ENCODE measurements at places on chromosomes 5 and 9.
A peak's percentile ranks its signal among the peaks of the same experiment; 100 is the strongest.

DNA sequence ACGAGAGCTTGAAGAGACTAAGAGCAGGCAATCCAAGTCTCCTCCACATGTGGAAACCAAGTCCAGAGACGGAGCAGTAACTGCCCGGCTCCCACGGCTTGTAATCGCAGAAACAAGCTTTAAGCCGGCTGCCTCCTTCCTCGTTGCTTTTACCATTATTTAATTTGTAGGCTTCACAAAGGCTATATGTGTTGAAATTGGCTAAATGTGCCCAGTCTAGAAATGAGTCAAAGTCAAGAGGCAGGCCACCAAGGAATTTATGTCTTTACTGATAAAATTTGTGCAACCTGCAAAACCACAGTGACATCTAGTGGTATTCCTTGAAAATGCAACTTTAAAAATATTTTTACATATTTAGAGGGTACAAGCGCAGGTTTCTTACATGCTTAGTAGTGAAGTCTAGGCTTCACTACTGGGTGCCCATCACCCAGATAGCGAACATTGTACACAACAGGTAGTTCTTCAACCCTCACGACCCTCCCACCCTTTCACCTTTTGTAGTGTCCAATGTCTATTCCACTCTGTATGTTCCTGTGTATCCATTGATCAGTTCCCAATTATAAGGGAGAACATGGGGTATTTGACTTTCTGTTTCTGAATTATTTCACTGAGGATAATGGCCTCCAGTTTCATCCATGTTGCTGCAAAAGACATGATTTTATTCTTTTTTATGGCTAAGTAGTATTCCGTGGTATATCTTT is 33.5 kb upstream of the EBF1 start:
- peak; percentile 68 for DNase-seq

GRCh38 chr9:76571743-76572146 is 112.8 kb downstream of the GCNT1 start:
- no peak for DNase-seq

DNA sequence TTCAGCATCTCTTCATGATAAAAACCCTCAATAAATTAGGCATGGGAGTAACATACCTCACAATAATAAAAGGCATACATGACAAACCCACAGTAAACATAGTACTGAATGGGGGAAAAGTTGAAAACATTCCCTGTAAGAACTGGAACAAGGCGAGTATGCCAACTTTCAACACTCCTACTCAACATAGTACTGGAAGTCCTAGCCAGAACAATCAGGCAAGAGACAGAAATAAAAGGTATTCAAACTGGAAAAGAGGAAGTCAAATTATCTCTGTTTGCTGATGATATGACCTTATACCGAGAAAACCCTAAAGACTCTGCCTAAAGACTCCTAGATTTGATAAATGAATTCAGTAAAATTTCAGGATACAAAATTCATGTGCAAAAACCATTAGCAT is 167.6 kb downstream of the TMEM38B start:
- DNase-seq: no peak

GRCh38 chr9:27117489-27118135 is 8.6 kb downstream of the TEK start:
- no peak for DNase-seq

- DNase-seq: no peak
Measured at GRCh38 chr9:128405780-128406171, 14.9 kb upstream of the CERCAM start.

DNA sequence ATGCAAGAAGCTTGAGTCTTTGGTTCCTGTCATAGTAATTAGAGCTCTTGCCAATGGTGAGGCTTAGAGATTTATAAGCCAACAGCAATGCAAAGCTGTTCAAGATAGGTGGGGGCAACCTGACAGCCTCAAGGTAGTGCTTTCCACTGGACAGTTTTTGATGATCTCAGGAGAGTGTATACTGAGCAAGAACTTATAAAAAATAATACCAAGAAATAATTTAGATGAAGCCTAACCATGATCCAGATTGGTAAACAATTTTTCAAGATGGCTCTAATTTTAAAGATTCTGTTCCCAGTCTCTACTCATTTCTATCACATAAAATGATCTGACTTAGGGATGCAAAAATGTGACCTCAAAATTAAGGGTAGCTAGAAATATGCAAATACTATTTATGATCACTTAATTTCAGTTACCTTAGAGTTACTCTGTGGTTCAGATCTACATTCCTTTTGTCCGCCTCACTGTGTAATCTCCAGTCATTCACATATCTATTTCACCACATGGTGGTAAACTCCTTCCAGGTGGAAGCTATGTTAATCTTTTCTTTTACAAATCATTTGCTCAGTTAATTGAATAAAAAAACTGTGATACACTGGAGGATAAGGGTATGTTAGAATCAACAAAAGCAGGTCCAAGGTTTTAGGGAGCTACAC is 1228.0 kb upstream of the C9orf72 start:
- no peak for DNase-seq

DNA sequence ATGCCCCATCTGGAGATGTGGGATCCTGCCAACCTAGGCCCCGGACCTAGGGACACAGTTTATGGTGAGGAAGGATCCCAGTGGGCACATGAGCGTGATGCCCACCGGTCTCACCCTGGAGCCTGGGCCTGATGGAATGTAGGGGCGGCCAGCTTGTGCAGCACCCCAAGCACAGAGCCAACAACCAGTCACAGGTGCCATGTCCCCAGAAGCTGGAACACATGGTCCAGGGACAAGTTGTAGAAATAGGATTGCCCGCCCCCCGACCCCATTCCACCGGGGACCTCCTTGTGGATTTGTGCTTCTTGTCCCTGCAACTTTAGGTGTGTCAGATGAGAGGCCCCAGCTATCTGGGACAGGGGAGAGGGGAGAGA is 48.9 kb downstream of the C9orf50 start:
- DNase-seq: no peak

DNA sequence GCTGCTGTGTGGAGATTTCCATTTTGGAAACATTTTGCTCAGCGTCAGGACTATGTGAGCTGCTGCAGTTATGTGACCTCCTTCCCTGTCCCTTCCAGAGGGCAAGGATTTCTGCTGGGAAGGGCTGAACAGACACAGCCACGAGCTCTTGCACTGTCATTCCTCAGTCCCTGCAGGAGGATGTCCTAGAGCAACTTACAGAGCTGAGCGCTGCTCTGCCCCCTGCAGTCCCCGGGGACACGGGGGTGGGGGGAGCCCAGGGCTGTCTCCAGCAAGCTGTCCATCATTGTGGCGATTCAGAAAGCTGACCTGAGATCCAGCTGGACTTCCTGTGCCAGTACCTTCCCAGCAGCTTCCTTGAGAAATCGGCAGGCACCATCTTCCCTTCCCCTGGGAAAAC is 28.0 kb upstream of the MAP1B start:
- DNase-seq: no peak

DNA sequence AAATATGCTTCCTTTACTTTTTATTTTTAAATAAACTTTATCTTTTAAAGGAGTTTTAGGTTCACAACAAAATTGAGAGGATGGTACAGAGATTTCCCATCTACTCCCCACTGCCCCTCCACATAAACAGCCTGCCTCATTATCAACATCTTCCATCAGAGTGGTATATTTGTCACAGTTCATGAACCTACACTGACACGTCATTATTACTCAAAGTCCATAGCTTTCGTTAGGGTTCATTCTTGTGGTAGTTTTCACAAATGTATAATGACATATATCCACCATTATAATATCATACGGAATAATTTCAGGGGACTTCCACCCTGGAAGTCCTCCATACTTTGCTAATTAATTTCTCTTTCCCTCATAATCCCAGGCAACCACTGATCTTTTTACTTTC is 204.9 kb downstream of the SMARCA2 start:
- no peak for DNase-seq

- DNase-seq: no peak
Measured at GRCh38 chr5:59128646-59129290, 545.9 kb downstream of the RAB3C start.

DNA sequence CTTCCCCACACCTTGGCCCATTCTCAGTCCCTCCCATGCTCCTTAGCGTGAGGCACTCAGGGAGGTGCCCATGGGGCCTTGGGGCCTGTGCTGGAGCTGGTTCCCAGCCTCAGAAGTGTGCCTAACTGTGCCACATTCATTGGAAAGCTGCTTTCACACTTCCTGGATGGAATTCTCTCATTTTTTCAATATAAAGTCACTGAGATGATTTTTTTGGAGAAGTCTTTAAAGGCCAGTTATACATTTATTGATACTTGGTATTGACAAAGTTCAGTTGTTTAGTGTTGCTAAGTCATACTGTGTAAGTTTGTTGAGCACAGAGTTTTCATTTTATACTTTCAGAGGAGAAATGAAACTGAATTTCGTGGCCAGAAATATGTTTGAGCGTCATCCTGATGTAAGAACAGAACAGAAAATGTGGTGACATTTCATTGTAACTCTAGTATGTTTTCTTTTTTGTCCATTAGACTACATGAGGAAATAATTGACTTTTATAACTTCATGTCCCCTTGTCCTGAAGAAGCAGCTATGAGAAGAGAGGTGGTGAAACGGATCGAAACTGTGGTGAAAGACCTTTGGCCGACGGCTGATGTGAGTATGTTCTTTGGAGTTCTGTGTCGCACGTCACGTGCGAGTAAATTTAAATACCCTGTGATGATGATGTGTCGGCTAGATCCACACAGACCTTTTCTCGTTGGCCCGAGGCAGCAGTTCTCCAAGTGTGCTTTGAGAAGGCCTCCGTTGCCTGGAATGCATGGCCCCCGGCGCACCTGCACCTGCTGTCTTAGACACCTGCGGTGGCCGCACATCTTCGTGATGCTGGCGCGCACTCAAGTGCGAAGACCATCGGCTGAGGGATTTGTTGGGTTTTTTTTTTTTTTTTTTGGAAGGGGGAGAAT is 24.1 kb downstream of the TENT4A start:
- no peak for DNase-seq

DNA sequence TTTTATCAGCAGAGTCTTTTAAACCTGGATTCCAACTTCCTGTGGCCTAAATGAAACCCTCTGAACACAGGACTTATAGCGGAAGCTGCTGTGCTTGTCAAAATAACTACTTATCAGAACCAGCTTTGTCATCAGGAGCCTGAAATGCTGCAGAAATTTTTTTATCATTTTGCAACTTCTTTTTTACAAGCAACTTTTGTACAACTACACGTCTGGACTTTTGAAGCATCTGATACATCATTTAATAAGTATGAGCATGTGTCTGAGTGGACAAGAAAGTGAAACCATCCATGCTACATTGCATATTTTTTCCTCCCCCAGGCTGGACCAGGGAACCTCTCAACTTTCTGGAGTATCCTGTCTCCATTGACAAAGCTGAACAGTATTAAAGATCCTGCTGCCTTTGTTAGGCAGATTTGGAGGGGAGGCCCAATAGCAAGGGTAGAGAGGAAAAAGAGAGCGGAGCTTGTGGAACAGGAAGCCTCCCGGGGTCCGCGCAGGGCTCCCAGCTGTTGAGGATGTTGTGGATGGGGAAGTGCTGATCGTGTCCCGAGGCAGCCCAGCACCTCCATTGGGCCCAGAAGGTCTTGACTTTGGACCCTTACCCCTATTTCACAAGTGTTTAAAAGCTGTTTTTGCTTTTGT is 196.6 kb downstream of the MSX2 start:
- DNase-seq: no peak

GRCh38 chr9:109391176-109391575 is 70.3 kb upstream of the EPB41L4B start:
- no peak for DNase-seq

- DNase-seq: no peak
Measured at GRCh38 chr5:10144040-10144439, 105.6 kb downstream of the ATPSCKMT start.

DNA sequence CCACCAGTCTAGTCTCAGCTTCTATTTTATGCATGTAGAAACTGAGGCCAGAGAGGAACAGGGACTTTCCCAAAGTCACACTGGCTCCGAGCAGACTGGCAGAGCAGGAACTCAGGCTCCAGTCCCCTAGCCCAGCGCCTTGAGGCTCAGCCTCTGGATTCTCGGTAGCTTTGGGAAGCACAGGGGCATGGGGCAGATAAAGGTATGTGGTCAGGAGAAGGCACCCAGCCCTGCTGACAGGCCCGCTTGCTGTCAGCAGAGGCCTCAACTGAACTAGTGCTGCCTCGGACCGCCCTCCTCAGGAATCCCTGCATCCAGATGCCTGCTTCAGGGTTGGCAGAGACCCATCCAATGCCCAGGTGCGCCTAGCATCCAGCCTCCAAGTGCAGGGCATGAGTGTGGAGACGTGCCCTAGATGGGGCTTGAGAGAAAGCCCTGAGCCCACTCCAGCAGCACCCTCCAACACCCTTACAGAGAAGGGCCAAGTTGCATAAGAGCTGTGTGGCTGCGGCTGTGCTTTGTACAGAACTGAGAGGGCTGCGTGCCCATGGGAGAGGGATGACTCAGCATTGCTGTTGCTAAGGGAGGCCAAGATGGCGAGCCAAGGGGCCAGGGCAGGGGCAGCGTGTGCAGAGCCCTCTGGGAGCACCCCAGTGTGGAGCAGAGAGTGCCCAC is 168.6 kb downstream of the MACROH2A1 start:
- DNase-seq: no peak

- DNase-seq: no peak
Measured at GRCh38 chr9:114434878-114435311, 47.1 kb upstream of the AKNA start.

DNA sequence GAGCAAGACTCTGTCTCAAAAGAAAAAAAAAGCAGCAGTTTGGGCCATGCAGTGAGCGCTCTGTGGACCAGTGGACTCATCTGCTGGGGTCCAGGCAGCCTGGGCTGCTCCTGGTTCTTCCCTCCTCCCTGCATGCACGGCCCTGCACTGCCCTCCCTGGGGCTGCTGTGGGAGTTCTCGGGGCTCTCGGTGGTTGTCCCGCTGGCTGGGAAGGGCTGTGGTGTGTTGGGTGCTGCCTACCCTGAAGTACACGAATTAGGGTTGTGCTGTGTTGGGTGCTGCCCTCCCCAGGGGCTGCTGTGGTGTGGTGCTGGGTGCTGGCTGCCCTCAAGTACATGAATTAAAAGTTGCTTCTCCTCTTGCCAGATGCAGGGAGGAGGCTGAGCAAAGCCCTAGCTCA is 18.3 kb upstream of the CLPTM1L start:
- DNase-seq: no peak

DNA sequence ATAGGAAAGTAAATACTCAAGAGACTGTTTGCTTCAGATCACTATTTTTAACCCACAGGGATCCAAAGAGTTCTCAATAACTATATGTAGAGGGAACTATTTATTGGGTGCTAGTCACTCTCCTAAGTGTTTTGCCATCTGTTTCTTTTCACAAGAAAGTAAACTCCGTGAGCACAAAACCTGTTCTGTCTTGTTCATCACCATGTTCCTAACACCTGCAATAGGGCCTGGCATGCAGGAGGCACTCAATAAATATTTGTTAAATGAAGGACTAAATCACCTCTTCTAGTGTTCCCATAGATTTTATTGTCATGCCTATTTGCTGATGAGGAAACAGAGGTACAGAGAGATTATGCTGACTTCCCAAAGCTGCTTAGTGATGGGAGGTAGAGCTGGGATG is 118.2 kb downstream of the VCAN start:
- DNase-seq: no peak

DNA sequence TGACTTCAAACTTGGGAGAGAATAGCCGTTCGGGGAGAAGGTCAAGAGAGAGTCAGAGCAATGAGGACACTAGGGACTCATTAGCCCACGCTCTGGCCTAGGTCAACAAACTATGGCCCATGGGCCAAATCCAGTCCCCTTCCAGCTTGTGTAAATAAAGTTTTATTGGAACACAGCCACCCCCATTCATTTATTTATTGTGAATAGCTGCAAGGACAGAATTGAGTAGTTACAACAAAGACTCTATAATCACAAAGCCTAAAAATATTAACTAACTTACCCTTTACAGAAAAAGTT is 33.1 kb upstream of the TRIM32 start:
- DNase-seq: no peak

GRCh38 chr5:6358434-6358820 is 19.9 kb downstream of the MED10 start:
- no peak for DNase-seq

- no peak for DNase-seq
Measured at GRCh38 chr9:130919559-130920145, 19.4 kb downstream of the FIBCD1 start.

Data from natural killer cell (primary cell).